ENCODE measurements at places on chromosomes 2 and 18.

DNA sequence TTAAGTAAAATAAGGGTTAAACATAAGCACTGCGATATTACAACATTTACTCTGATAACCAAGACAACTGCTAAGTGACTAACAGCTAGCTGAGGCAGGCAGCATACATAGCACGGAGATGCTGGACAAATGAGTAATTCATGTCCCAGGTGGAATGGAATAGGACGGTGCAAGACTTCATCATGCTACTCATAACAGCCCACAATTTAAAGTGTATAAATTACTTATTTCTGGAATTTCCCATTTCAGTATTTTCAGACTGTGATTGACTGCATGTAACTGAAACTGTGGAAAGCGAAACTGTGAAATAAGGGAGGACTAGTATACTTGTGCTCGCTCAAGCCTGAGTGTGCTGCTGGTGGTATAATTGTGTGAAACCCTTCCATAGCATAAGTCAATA lies 12.9 kb downstream of the IER3IP1 start:
- no peak for DNase-seq

DNA sequence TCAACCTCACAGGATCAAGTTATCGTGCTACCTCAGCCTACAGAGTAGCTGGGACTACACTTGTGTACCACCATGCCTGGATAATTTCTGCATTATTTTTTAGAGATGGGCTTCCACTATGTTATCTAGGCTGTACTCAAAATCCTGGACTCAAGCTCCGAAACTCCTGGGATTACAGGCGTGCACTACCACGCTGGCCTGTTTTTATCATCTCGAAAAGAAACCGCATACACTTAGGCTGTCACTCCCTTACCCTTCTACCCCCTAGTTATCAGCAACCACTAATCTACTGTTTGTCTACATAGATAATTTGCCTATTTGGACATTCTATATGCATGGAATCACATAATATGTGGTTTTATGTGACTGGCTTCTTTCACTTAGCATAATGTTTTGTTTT lies 8.5 kb upstream of the PUM2 start:
- no peak for DNase-seq

GRCh38 chr2:197804758-197805714 lies 643 bp downstream of the PLCL1 start:
- peak; percentile 20 for DNase-seq

GRCh38 chr2:217206016-217206725 lies 346.3 kb upstream of the TNP1 start:
- no peak for DNase-seq

GRCh38 chr2:24908461-24908901 lies 11.6 kb downstream of the ADCY3 start:
- no peak for DNase-seq

DNA sequence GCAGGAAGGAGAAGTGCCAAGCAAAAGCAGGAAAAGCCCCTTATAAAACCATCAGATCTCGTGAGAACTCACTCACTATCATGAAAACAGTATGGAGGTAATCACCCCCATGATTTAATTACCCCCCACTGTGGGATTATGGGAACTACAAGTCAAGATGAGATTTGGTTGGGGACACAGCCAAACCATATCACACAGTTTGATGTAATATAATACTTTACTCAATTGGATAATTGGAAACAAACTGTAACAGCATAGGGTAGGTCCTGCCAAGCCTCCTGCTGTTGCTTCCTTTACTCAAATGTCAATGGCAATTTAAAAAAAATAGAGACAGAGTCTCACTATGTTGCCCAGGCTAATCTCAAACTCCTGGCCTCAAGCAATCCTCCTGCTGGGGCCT lies 15.5 kb upstream of the METTL21A start:
- no peak for DNase-seq

- no peak for DNase-seq
Observed at GRCh38 chr2:59389240-59389639, 1148.1 kb upstream of the FANCL start.

GRCh38 chr18:55440988-55441387 lies 147.0 kb downstream of the TCF4 start:
- no peak for DNase-seq

DNA sequence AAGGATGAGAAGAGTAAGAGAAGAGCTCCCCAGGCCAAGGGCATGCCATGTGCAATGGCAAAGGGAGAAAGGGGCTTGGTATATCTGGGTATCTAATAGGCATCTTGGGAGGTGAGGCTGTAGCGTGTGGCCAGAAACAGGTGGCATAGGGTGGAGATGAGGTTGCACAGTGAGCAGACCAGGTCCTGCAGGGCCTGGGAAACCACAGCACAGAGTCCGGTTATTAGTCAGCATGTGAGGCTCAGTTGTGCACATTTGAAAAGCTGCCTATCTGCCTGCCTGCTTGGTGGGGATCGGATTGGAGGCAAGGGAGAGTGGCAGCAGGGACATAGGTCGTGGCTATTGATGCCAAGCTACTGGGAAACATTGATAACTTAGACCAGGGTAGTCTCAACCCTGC lies 190.6 kb downstream of the TPGS2 start:
- DNase-seq = no peak

DNA sequence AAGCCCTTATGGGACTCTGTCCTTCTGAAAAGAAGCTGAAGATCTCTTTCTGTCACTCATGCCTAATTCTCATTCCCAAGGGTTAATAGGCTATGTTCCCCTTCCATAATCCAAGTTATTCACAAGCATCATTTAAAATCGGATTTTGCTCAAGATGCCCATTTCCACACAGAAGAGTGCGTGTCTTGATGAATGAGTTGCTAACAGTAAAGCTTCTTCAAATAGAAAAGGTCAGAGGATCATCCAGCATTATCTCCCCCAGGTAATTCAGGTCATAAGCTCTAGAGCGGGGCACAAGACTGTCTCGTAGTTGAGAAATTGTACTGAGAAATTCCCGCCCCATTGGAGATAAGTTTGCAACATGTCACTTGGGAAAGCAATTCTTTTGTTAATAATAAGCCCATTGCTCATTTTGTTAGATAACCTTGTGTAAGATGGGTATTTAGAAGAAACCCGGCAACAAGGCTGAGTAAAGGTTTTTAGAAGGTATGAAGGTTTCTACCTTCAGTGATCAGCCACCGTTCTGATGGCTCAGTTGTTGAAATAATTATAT lies 290.7 kb upstream of the EPAS1 start:
- DNase-seq = no peak

GRCh38 chr18:70330887-70331286 lies 42.0 kb downstream of the SOCS6 start:
- DNase-seq = no peak

- no peak for DNase-seq
Observed at GRCh38 chr2:71945603-71945959, 202.1 kb downstream of the CYP26B1 start.

- no peak for DNase-seq
Observed at GRCh38 chr2:101998896-101999789, 7.4 kb downstream of the IL1R2 start.

DNA sequence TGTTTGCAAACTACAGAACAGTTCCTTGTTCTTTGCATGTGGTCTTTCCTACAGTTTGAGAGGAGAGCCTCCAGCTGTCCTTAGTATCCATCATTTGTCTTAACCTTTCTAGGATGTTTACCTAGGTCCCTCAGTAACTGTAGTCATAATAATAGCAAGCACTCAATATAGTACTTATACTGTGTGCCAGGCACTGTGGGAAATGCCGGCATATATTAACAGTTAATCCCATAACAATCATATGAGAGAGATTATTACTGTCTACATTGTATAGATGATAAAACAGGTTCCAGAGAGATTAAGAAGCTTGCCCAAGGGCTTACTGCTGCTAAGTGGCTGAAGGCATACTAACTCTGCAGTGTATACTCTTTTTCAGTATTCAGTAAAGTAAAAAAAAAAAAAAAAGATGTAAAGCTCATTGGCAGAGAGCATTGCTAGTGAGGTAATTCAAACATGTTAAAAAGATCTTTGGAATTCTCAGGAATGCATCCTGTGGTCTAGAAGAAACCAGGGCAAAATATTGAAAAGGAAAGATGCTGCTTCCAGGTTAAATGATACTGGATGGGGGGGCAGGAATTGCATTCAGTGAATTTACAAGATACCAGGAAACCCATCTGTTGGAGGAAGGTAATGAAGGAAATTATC lies 72.3 kb downstream of the SPTBN1 start:
- DNase-seq = no peak

DNA sequence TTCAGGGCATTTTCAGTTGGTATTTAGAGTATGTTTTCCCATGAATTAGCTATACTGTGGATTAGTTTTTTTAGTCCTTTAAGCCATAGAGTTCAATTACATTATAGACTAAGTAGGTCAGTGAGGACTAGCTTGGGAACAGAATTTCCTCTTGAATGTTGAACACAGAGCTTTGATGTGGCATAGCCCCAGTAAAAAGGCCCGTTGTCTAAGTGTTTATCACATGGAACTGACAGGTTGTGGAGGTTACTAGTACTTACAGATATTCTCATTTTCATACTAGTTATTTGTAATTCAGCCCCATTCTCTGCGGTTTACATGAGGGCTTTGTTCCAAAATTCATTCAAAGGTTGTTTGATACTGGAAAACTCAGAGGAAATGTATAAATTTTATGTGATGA lies 6.2 kb downstream of the INSIG2 start:
- DNase-seq = no peak

DNA sequence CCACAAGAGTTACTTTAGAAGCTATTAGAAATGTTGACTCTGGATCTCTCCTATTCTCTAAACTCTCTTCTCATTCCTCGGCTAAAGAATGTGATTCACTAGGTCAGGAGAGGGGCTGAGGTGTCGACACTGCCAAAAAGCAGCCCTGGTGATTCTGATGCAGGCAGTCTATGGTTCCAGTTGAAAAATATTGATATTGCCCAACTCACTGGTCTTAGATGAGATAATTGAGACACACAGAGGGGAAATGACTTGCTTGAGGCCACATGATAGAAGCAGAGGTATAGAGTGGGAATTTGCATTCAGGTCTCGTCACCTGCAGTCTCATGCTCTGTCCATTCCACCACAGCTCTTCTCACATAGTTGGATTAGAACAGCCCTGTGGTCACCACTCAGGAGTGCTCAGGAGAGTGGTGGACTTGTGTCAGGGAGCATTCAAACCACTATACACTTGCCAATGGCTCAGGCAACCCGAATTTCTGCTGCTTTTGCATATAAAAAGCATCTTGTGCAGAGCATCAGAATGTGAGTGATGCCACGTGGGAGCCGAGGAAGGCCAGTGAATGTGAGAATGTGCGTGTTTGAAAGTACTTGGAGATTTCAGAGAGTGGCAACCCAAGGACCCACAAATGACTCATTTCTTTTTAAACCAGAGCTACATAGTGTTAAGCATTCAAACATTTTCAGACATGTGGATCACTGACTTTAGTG lies 65.1 kb upstream of the CTLA4 start:
- DNase-seq = peak; percentile 19

GRCh38 chr18:61754039-61754583 lies 138.7 kb downstream of the RNF152 start:
- no peak for DNase-seq

DNA sequence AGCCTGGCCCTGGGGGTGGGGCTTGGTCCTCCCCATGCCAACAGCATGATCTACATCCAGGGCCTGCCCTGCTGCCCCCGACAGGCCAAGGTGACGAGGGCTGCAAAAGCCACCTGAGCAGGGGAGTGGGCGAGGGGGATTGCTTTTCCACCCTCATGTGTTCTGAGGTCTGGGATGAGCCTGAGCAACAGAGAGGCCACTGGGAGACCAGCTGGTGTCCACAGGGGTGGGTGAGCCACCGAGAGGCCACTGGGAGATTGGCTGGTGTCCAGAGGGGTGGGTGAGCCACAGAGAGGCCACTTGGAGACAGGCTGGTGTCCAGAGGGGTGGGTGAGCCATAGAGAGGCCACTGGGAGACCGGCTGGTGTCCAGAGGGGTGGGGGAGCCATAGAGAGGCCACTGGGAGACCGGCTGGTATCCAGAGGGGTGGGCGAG lies 147.4 kb upstream of the GPC1 start:
- no peak for DNase-seq

- DNase-seq = no peak
Observed at GRCh38 chr2:176088048-176088936, 4.2 kb upstream of the HOXD13 start.

GRCh38 chr2:161386228-161386824 lies 29.8 kb upstream of the TBR1 start:
- no peak for DNase-seq

- no peak for DNase-seq
Observed at GRCh38 chr2:67917332-67918054, 145.3 kb downstream of the C1D start.

- no peak for DNase-seq
Observed at GRCh38 chr2:201137505-201138400, 21.8 kb downstream of the CFLAR start.

DNA sequence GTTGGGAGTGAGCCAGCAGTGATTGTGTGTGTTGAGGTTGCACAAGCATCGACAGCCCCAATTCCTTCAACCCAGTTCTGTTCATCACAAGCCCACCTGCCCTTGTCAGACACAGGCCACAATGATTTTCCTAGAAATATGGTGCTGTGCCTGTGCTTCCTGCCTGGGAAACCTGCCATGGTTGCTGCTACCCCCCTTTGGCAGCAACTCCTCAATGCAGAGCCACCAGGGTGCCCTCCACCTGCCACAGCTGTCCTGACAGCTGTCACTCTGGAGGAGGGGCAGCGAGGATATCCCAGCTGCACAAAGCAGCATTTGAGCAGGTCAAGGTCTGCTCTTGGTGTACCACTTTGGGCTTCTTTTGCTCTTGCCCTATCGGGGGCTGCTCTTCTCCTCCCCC lies 27.1 kb downstream of the SMIM21 start:
- DNase-seq = no peak

DNA sequence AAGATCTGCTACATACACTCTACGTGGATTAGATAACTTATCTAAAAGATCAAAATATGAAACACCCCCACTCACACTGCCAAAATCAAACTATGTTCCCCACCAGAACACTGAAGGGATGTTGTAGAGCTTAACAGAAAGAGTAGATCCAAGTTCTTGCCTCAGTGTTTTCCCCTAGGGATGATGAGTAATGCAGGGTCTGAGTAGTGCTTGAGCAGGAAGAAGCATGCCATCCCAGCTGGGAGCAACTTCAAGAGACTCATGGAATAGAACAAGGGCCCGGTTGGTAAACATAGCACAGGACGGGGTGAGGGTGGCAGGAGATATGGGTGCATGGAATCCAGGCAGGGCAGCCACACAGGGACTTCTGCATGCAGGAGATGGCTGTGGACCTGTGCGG lies 74.3 kb downstream of the SNTG2 start:
- DNase-seq = no peak

DNA sequence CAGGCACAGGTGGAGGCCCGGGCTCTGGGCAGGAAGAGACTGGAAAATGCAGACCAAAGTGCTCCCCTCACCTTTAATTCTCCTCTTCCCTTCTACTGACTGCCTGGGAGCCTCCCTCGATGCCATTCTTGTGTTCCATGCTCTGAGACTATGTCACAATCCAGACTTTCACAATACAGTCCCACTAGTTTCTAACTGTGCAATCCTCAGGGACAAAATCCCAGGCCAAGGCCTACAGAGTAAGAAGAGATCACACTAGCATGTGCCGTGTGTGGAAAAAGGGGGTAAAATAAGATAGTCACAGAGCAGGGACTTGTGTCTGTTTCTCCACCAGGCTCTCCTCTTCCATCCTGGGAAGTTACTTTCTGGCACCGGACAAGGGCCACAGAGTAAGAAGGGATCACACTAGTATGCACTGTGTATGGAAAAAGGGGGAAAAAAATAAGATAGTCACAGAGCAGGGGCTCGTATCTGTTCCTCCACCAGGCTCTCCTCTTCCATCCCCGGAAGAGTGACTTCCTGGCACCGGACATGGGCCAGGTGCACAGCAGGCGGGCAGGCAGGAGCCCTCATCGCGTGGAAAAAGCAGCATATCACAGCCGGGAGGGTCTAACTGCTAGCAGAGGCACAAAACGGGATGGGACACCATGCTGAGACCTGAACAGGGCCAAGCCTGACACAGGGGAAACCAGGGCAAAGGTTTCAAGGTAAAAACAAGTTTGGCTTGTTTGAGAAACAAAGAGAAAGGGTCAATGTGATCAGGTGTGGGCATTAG lies 9.6 kb downstream of the CYB5A start:
- no peak for DNase-seq
